ENCODE measurements at places on chromosomes 6 and 20.

GRCh38 chr6:51570168-51570921 is 517.1 kb downstream of the PKHD1 start:
- no peak for DNase-seq

DNA sequence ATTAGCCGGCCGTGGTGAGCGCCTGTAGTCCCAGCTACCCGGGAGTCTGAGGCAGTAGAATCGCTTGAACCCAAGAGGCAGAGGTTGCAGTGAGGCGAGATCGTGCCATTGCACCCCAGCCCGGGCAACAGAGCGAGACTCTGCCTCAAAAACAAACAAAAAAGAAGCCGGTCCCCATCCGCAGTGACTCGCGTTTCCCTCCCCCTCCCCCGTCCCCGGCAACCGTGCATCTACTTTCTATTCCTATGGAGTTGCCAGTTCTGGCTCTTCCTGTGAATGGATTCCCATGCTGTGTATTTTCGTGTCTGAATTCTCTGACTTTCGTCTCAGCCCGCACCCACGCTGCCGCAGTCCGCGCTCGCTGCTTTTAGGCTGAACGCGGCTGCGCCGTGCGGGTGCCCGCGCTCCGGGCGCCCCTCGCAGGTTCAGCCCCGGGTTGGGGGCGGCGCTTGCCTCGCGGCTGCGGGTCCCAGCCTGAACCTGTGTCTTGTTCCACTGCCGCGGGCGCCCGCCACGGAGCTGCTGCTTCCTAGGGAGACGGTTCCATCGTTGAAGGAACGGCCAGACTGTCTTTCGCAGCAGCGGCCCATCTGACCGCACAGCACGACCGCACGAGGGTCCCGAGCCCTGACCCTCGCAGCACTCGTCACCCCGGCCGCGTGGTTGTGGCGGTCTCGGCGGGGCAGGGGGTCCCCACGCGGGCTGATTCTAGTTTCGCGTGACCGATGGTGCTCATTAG is 1.1 kb upstream of the MRGBP start:
- DNase-seq, result peak; percentile 37

GRCh38 chr6:393391-394221 is 2.1 kb downstream of the IRF4 start:
- no peak for DNase-seq

GRCh38 chr6:157097255-157097955 is 225.9 kb downstream of the TMEM242 start:
- DNase-seq, result no peak

DNA sequence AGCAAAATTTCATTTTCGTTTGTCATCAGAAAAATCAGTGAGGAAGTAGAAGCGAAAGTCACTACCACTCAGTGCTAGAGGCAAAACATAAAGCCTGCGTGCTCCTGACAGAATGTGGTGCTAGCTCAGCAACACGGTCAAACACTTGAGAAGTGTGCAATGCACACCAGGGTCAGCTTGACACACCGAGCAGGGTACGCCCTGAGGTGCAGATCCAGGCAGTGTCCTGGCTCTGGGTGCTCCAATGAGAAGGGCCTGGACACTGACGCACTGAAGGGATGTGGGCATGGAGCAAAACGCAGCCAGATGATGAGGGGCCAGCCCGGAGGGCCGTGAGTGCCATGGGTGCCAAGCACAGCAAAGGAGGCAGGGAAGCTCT is 5.9 kb downstream of the RNASET2 start:
- no peak for DNase-seq

Data from activated CD4-positive, alpha-beta T cell treated with anti-CD3 and anti-CD28 coated beads, Interleukin-2, amount 50 U/mL, for 24 hours (primary cell).